ENCODE measurements at places on chromosomes 1 and 21. TPM values are rescaled to one million over a fixed set of nuclear protein-coding genes. Genes with fewer than 3 reads are reported as not detected.

The TLR5 gene
- 0.49 TPM for total RNA-seq

DNA sequence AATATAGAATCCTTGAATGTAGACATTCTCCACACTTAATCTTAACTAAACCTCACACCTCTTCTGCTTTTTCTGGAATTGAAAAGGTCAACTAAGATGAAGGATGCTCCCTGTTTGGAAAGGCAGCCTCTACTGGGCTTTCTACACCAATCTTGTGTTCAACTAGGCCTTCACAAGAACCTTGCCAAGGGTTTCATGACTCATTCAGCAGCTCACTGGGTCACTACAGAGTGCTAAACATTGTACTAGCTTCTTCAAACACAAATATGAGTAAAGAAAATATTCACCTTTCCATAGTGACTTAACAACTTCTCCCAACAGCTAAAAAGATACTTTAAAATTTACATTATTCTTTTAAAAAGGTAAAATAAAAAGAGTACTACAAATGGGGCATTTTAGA lies 135.3 kb upstream of the PRMT6 start:
- no peak for DNase-seq

DNA sequence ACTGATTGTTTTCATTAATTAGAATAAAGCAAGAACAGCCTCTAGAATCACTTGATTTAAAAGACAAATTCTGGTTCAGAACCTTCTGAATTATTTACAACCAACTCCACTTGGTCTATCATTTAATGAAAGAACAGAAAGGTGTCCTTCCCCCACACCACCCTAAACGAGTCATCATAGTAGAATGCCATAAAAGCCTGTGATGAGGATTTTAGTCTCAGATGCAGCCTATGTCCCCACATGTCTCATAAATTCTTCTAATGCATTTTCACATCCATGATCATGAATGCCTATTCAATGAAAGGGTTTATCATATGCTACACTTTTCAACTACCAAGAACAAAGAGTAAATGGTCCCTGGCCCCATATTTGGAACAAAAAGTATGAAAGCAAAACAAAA lies 508.1 kb downstream of the DPYD start:
- DNase-seq, result peak; percentile 47

The SRGAP2B gene
- total RNA-seq, result 21.7 TPM

DNA sequence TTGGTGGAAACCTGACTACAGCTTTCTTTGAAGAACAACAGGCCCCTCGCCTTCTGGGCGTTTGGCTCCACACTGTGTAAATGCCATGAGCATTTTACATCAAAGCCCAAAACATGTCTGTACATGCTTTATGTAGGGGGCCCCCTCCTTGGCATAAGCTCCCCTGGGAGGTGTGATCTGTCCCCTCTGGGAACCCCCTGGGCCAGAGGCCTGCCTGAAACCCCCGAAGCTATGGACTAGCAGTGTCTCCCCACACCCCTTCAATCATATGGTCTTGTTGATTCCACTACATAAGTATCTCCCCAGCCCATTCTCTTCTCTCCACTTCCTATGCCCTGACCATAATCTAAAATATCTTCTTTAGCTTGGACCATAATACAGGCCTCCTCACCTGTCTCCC lies 241.5 kb downstream of the C1orf94 start:
- DNase-seq, result no peak

DNA sequence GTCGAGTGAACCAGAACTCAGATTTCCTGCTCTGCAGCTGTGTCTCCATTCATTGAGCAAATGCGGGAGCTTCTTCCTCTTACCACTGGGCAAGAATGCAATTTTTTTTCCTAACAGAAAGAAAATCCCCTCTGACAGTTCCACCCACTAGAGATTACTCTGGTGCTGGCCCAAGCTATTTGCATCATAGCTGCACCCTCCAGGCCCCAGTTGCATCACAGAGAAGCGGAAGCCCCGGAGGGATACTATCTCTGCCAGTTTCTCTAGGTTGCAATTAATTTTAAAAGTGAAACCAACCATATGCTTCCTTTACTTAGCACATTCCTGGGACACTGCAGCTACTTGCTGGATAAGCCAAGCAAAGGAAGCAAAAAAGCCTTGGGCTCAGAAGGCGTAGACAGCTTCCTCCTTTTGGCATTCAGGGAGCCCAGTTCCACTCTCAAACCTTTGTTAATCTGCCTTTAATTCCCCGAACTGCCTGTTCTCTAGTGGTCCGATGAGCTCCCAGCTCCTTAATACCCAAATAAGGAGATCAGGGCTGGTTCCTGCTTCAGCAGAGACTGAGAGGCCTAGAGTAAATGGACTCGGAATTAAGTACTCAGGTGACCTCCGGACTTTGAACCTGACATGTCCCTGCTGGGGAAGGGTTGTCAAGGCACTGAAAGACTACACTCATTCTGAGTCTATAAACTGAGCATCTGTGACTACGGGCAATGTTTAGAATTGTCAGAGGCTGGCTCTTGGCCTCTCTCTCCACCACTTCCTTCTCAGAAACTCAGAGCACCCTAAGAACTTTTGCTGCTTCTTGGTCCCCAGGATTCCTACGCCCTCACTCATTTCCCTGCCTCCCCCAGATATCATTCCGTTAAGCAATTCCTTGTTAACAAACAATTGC lies 72.5 kb upstream of the TNFSF18 start:
- peak; percentile 94 for DNase-seq

- no peak for DNase-seq
Measured at GRCh38 chr1:112983537-112984131, 27.6 kb upstream of the SLC16A1 start.

- DNase-seq, result no peak
Measured at GRCh38 chr1:90591355-90591969, 125.6 kb downstream of the BARHL2 start.

The HORMAD1 gene
- not detected for total RNA-seq

The PDC gene
- not detected for total RNA-seq

- no peak for DNase-seq
Measured at GRCh38 chr1:235100194-235100772, 28.4 kb downstream of the TOMM20 start.

- DNase-seq, result no peak
Measured at GRCh38 chr1:179840107-179840506, 37.5 kb downstream of the TOR1AIP2 start.

DNA sequence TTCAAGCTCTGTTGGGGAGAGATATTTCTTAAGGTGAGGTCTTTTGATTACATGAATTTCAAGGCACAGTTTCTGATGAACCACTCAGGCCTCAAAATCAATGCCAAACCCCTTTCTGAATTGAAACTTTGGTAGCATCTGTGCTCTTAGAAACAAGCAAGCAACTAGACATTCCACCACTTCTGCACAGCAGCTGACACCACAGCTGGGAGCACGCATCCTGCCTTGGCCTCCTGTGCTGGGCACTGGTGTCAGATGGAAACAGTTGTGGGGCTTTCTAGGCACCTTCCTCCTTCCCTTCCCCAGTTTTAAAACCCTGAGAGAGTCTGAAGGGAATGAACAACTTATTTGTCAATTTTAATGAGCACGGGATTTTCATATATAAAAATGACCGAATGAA lies 360.2 kb downstream of the ADGRL2 start:
- DNase-seq, result no peak

- DNase-seq, result no peak
Measured at GRCh38 chr1:195345149-195345548, 1263.1 kb downstream of the KCNT2 start.

DNA sequence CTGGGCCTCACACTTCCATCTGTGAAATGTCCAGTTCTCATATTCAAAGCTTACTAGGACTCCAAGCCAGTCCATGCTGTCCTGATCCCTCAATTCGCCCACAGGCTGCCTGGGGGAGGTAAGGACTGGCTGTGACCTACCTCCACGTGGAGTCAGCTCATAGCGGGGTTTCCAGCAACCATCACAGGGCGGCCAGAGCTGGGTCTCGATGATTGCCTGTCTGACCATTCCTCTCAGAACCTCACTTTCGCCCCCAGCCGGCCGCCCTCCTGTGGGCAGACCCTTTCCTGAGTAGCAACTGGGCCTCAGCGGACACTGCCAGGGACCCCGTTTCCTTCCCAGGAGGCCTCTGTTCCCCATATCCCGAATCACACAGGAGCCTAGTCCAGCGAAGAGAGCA lies 3.4 kb upstream of the RUNX3 start:
- no peak for DNase-seq

The CELA3B gene
- not detected for total RNA-seq

The AMY1C gene
- total RNA-seq, result not detected

The F5 gene
- total RNA-seq, result not detected

DNA sequence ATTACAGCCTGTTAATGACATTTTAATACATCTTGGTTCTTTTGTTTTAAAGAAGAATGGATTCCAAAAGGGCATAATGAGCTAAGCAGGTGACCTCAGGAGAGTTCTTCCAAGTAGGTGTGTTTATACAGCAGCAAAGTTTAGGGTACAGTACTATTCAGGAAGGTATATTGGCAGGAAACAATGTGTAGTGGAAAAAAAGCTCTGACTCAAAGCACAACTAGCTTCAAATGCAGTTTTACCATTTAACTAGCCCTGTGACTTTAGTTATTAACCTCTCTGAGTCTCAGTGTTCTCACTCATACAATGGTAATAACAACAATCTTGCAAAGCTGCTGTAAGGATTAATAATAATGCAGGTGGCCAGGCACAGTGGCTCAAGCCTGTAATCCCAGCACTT lies 29.9 kb downstream of the FAF1 start:
- peak; percentile 3 for DNase-seq

The CPT2 gene
- 18.3 TPM for total RNA-seq

- DNase-seq, result peak; percentile 40
Measured at GRCh38 chr1:50750021-50750619, 209.9 kb downstream of the FAF1 start.

GRCh38 chr1:234258071-234258470 lies 115.2 kb upstream of the COA6 start:
- peak; percentile 34 for DNase-seq

- peak; percentile 37 for DNase-seq
Measured at GRCh38 chr1:154263465-154264332, 8.7 kb upstream of the HAX1 start.

The PRELP gene
- total RNA-seq, result not detected

GRCh38 chr21:41900401-41900800 lies 21.3 kb upstream of the PRDM15 start:
- DNase-seq, result no peak

The WNT2B gene
- total RNA-seq, result under 0.01 TPM

- DNase-seq, result no peak
Measured at GRCh38 chr1:103101399-103101798, 6.9 kb downstream of the COL11A1 start.

DNA sequence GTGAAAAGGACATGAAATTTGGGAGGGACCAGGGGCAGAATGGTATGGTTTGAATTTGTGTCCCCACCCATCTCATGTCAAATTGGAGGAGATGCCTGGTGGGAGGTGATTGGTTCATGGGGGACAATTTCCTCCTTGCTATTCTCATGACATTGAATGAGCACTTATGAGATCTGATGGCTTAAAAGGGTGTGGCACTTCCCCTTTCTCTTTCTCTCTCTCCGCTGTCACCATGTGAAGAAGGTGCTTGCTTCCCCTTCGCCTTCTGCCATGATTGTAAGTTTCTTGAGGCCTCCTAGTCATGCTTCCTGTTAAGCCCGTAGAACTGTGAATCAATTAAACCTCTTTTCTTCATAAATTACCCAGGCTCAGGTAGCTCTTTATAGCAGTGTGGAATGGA lies 7.6 kb upstream of the GBP4 start:
- DNase-seq, result no peak

The DAP3 gene
- 197 TPM for total RNA-seq

The LDLRAD1 gene
- total RNA-seq, result not detected

The MAB21L3 gene
- 0.10 TPM for total RNA-seq

DNA sequence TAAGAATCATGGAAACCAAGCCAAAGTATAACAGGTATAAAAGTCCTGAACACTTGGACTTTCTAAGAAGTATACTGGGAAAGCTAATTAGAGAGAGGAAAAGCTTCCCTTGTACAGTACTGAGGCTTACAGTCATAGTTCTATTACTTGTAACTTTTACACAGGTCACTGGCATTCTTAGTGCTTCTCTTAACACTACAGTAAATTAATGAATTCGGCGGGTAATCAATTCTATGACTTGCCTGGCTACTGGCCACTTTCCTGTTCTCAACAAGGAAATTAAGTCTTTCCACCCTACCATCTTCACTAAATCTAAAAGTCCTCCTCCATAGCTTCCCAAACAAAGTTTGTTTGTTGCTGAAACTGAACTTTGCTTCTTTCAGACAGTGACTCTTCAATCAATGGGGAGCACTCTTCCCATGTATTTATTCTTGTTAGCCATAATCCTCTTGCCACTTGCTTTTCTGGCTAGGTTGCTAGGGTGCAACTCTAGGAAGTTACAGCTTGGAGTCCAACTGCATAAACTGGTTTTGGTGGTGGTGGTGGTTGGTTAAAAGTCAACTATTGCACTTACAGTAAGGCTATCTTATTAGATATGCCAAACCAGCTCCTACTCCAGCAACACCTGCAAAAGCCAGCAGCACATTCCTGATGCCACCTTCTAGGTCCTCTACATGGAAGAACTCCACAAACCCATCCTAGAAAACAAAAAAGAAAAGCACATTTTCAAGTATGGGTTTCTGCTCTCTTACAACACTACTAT lies 2.4 kb downstream of the MCL1 start:
- peak; percentile 43 for DNase-seq

DNA sequence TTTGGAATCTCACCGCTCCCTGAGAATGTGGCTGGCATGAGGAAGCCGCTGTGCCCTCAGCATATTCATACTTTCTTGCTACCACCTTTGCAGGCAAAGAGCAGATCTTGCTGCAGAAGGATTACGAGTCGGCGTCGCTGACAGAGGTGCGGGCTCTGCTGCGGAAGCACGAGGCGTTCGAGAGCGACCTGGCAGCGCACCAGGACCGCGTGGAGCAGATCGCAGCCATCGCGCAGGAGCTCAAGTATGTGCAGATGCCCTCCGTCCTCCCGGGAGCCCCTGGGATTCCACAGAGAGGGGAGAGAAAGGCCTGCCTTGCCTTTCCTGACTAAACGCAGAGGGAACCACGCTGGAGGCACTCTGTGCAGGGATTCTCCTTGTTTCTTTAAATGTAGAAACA lies 50.6 kb upstream of the MTR start:
- no peak for DNase-seq

GRCh38 chr1:152783095-152783494 lies 3.0 kb upstream of the LCE1E start:
- DNase-seq, result no peak

The KRTAP13-1 gene
- not detected for total RNA-seq

- no peak for DNase-seq
Measured at GRCh38 chr1:118898712-118899111, 89.4 kb downstream of the TBX15 start.

DNA sequence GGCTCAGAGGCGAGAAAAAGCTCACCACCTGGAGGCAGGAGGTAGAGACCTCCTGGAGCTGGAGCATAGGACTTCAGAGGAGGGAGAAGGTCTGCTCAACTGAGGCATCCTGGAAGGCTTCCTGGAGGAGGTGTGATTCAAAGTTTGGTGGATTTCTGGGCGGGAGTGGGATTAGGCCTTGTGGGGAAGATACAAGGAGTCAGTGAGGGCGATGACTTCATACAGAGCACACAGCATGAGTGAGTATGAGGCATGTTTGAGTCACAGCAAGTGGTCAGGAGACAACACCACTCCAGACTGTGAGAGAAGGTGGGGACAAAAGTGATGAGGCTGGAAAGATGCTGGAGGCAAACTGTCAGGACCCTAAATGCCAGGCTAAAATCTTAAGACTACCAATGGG lies 77.6 kb downstream of the MATN1 start:
- peak; percentile 72 for DNase-seq

- DNase-seq, result no peak
Measured at GRCh38 chr1:206419783-206420182, 50.5 kb upstream of the IKBKE start.

The TTLL10 gene
- total RNA-seq, result not detected

- DNase-seq, result no peak
Measured at GRCh38 chr1:116325922-116326321, 47.1 kb upstream of the ATP1A1 start.

- no peak for DNase-seq
Measured at GRCh38 chr1:215529111-215529510, 38.0 kb upstream of the KCTD3 start.

The GPR3 gene
- 2.6 TPM for total RNA-seq

Measured in M059J (cell line).